CD4-positive, alpha-beta T cell treated with Interferon alpha-2 for 1 hour (primary cell): ENCODE measurements at places on chromosomes 1 and 21.

GRCh38 chr1:3541936-3542335 is 69.4 kb downstream of the MEGF6 start:
- DNase-seq = no peak

DNA sequence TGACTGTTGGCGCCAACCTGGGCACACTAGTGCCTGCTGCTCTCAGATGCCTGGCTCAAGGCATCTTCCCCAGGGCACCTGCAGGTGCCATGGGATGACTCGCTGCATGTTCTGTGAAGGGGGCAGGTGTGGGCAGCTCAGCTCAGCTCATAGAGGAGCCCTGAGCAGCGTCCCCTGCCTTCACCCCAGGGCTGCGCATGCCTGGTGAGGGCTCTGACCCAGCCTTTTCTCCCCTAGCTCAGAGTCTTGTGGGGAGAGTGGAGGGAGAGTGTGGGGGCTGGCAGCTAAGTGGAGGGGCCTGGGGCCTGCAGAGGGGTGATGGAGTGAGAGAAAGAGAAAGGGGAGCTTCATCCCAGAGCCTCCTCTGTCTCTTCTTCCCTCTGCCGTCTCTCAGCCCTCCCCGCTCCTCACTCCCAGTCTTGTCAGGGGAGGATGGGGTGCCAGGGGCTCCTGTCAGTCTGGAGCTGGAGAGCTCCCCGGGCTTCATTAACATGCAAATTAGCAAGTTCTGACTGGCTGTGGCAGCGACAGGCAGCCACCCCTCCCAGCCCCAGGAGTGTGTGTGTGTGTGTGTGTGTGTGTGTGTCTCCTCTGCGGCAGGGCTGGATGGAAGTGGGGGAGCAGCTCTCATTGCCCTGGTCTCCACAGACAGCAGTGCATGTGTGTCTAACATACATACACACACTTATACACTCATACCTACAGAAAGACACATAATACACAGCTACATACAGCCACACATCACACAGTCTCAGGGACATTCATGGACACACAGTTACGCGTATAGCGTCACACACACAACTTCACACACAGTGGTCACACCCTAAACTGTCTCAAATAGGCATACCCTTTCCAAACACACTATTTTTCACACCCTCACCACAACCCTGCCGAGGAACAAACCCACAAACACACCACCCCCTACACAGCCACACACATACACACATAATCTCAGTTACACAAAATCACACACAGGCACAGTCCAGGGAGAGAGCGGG is 34.0 kb downstream of the FOXO6 start:
- DNase-seq = no peak

GRCh38 chr1:94970783-94971182 is 43.9 kb upstream of the CNN3 start:
- no peak for DNase-seq

DNA sequence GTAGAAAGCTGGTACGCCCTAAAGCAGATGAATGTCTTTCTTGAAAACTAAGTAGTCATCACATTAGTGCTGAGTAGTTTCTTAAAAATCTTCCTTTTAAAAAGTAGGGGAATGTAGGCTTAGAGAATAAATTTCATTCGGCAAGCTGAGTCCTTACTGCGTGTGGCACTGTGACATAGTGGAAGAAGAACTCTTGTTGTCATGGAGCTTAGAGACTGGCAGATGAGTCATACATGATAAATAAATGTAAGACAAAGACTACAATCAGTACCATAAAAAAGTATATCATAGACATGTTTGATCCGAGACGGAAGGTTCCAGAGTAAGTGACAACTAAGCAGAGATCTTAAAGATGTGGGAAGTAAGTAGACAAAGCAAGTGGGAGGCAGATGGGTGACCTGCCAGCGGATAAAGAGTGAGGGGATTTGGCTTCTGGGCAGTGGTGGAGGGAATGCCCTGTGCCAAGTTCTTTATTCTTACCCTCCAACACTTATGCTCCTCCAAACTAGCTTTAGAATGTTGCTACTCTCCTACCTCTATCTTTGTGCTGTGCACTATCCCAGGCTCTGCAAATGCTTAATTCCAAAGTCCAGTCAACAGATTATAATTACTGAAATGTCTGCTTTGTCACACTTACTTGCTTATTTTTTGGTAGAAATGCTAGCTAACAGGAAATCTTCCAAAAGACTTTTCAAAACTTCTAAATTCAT is 608.5 kb upstream of the USP24 start:
- no peak for DNase-seq

GRCh38 chr1:37793773-37794371 is at the start of gene MANEAL:
Gene MANEAL, plus strand, starts transcription at chr1:37793847. Its CDS starts 336 bp downstream, at chr1:37794183.
- peak; percentile 15 for DNase-seq

GRCh38 chr1:206685769-206686477 is 1.2 kb downstream of the MAPKAPK2 start:
- DNase-seq = peak; percentile 70

- DNase-seq = no peak
These were observed 152.7 kb downstream of the TGFBR3 start for GRCh38 chr1:91733108-91733710.

GRCh38 chr1:108200687-108201051 is 526 bp upstream of the SLC25A24 start:
- peak; percentile 59 for DNase-seq

DNA sequence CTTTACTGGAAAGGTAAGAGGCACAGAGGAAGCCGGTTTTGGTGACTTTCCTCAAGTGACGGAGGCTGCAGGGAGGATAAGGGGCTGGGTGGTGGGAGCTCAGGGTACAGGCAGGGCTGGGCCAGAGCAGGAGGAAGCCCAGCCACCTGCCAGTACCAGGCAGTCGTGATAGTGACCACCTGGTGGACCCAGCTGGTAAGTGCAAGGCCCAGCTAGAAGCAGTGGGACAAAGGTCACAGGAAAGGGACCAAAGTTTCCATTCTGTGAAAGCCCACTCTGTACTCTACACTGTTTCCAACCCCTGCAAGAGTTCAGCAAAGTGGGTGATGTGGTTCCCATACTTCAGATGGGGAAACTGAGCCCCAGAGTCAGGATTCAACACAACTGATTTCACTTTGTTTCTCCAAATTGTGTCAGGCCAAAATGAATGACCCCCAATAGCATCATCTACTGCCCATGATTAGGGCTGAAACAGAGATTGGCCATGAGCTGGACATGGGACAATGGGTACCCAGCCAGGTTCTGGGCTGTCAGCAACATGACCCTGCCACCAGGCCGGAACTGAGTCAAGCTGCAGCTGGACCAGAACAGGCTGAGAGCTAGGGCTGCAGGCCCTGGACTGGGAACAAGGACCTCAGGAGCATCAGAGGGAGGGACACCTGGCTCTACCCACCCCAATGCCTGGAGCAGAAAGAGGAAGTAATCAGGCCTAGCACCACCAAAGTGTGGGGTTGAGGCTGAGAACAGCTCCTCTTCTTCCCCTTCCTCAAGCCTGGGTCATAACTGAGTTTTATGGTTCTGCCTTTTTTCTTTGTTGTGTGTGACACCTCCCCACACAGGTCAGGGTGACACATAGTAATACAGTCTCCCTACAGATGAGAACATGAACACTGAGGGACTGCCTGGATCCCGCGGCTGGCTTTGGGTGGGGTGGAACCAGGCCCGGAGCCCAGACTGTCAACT is 50.2 kb downstream of the KCNN3 start:
- DNase-seq = no peak

DNA sequence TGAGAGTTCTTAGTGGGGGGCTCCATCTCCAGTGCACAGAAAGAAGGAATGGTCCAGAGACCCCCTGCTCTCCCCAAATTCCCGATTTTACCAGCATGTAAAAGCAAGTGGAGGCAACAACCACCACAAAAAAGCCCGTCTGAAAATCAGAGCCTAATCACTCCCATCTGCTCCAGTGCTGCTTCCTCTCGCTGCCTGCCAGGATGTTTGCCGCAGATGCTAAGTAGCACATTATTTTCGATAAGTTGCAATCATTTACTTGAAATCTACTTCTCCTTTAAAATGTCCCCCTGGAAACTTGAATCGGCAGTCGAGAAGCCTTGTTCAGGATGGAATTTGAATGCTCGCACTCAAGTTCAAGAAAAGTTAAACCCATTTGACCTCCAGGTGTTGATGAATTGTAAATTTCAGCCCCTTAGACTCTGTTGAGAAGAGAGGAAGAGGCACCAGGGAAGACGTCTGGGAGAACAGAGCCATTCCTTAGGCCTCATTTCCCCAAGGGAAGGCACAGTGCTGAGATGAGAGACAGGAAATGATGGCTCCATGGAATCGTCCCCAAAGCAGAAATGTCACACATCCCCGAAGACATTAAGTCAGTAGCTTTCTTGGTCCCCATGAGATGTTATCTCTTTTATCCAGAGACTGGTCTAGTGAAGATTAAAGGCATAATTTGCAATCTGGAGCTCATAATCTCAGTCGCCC is 221.3 kb downstream of the PBX1 start:
- no peak for DNase-seq

GRCh38 chr1:203031467-203031866 is 5.2 kb downstream of the PPFIA4 start:
- DNase-seq = no peak

GRCh38 chr21:45450423-45451090 is 45.6 kb downstream of the COL18A1 start:
- DNase-seq = no peak

DNA sequence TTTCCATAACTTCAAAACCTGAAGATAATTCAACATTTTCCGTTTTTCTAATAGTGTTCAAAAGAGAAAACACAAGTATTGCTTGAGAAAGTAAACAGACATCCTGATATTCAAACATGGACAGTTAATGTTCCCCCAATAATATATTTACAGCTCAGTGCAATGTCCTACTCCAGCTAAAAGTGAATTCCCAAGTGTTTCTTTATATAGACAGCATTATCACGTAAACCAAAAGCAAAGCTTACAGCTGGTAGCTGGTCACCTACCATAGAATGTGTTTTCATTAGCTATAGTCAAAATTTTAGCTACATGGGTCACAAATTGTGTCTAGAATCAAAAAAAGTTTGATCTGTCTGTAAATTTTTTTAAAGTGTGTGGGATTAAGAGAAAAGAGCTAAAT is 34.9 kb downstream of the WLS start:
- DNase-seq = no peak

GRCh38 chr1:163872067-163872466 is 550.3 kb downstream of the NUF2 start:
- no peak for DNase-seq

DNA sequence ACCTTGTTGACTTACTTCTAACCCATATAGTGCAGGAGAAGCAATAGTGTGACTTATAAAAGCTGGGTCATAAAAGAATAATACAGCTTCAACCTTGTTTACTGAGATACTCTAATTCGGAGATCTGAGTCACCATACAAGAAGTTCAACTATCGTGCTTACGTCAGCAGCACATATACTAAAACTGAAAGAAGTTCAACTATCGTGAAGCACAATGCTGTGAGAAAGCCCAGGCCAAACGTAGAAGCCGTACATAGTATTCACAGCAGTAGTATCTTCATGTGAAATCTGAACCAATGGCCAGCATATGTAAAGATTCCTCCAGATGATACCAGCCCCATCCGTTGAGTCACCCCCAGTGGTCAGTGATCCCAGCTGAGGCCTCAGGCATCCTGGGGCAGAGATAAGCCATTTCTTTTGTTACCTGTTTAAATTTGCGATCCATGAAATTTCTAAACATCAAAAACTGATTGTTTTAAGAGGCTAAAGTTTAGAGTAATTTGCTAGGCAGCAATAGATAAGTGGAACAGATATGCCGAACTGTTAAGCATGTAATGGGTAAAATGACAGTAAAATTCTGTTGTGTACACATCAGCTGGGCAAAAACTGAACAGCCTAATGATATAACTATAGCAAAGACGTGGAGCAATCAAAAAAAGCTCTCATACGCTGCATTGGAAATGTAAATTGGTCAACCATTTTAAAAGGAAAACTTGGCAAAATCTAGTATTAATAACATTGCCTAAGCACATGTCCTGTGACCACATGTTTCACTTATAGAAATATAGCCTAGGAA is 53.9 kb upstream of the SAMD13 start:
- peak; percentile 32 for DNase-seq

GRCh38 chr1:216523449-216524190 is 100.4 kb upstream of the USH2A start:
- DNase-seq = no peak

DNA sequence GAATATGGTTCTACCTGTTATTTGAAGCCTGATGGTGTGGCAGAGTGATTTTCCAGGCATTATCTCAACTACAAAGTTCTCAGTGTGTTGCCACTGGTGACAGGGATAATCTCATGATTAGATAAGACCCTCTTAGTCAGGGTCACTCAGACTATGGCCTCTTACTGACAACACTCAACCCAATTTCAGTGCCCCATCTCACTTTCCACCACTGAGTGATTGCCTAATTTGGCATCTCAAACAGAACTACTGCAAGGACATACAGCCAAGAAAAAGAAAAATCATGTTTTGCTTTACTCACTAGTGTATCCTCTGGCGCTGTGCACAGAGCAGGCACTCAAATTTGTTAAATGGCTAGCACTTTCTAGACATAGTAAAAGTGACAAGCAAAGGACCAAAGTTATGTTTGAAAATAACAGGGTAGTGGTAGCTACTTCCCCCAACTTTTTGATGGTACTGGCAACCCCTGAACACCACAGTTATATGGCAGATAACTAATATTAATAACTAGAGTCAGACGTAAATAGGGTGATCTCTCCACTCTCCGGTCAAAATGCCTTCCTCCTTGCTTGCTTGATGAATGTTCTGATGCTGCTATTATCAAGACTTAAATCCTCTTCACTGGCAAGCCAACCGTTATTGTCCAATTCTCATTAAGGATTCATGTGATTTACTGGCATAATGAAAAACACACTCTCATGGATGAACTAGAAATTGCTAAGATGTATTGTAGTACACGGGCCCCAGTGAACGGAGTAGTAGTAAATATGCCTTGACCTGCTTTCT is 37.1 kb upstream of the SLC30A10 start:
- DNase-seq = no peak

DNA sequence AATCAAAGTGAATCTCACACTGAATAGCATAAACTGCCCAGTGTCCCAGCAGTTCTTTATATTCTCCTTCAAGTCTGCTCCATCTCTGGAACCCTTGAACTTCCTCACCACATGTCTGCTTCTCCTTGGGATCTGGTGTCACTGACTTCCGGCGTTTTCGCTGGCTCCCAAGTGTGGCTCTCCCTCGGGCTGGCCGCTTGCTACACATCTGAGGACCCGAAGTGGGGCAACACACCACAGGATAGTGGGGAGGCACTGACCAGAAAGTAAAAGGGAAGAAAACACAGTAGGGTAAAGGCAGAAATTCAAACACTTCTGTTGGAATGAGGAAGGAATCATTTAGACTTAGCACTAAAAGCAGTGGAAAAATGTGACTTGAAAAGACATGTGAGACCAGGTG is 5.1 kb downstream of the NIT1 start:
- DNase-seq = no peak

- DNase-seq = peak; percentile 16
These were observed 28.5 kb downstream of the NIBAN1 start for GRCh38 chr1:184945678-184946412.

- no peak for DNase-seq
These were observed 112.3 kb upstream of the GADD45A start for GRCh38 chr1:67572594-67573221.

DNA sequence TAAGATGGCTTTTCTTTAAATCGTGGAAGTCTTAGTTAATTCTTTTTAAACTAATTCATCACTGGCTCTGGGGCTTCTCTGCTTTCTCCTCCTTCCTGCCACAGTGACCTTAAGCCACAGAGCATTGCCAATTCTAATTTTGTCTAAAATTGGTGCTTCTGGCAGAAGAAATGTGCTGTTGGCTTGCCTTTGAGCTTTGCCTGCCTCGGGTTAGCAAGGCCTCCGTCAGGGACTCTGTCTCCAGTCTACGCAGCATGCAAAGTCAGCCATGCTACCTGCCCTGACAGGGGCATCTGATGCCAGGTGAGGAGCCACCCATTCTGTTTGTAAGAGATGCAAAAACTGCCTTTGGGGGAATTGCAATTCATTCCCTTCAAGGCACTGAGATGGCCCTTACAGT is 25.2 kb downstream of the CLDN14 start:
- no peak for DNase-seq
